ENCODE measurements at places on chromosomes 13 and 19. TPM values are rescaled to one million over a fixed set of nuclear protein-coding genes. Genes with fewer than 3 reads are reported as not detected.

The NCR1 gene
- not detected for polyA plus RNA-seq

The IL11 gene
- 91.7 TPM for polyA plus RNA-seq

The ZNF177 gene
- polyA plus RNA-seq, result 0.46 TPM

The SIGLEC10 gene
- not detected for polyA plus RNA-seq

The SLC25A41 gene
- 0.22 TPM for polyA plus RNA-seq
